ENCODE measurements at places on chromosomes 16 and 17. TPM values are rescaled to one million over a fixed set of nuclear protein-coding genes. Genes with fewer than 3 reads are reported as not detected.

GRCh38 chr17:64575431-64575830 lies 68.7 kb downstream of the CEP95 start:
- peaks cover 6% of the 10 kb centered on the region for H3K36me3 ChIP-seq
- no peak overlapping the region for H3K27ac ChIP-seq
- no peak for DNase-seq
- H3K4me3 ChIP-seq: no peak overlapping the region
- H3K4me1 ChIP-seq: peaks cover 19% of the 10 kb centered on the region
- H3K27me3 ChIP-seq: no peaks in the 10 kb centered on the region

GRCh38 chr17:2980904-2981246 lies 82.5 kb downstream of the OR1D5 start:
- H3K36me3 ChIP-seq: peaks cover 3% of the 10 kb centered on the region
- no peak overlapping the region for H3K27ac ChIP-seq
- no peaks in the 10 kb centered on the region for H3K4me1 ChIP-seq

GRCh38 chr16:23378921-23379320 lies 74.1 kb downstream of the COG7 start:
- no peak for DNase-seq
- no peak overlapping the region for H3K4me3 ChIP-seq
- no peak overlapping the region for H3K27ac ChIP-seq
- H3K36me3 ChIP-seq: no peaks in the 10 kb centered on the region

DNA sequence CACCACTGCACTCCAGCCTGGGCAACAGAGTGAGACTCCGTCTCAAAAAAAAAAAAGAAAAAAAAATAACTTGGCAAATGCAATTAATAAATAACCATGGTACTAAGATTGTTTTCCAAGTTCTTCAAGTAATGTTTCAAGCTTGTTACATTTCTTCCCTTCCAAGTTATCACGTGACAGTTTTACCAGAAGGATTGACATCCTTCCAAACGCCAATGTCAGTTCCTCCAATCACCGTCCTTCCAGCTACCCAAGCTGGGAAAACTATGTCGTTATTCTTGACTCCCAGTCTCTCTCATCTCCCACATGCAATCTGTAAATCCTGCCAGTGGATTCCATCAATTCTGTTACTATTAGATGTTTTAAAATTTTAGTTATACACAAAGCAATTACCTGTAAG lies 3.9 kb upstream of the PHAF1 start:
- peaks cover 5% of the 10 kb centered on the region for H3K36me3 ChIP-seq
- no peak overlapping the region for H3K27ac ChIP-seq
- no peak for DNase-seq
- no peaks in the 10 kb centered on the region for H3K27me3 ChIP-seq
- peaks cover 31% of the 10 kb centered on the region for H3K4me1 ChIP-seq
- no peak overlapping the region for H3K4me3 ChIP-seq

DNA sequence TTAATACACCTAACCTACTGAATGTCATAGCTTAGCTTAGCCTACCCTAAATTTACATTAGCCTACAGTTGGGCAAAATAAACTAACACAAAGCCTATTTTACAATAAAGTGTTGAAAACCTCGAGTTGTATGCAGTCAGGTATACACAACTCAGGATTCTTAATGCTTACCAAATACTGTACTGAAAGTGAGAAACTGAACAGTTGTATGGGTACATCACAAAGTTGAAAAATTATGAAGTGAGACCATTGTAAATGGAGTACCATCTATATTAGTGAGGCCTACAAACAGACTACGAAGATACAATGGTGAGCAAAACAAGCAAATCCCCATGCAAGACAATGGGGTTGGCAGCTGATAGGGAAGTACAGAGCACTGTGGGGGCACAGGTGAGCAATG lies 79.7 kb downstream of the VAT1L start:
- peaks cover 4% of the 10 kb centered on the region for H3K27me3 ChIP-seq
- H3K4me1 ChIP-seq: peaks cover 12% of the 10 kb centered on the region
- DNase-seq: no peak
- no peak overlapping the region for H3K27ac ChIP-seq
- no peak overlapping the region for H3K4me3 ChIP-seq
- no peaks in the 10 kb centered on the region for H3K36me3 ChIP-seq

DNA sequence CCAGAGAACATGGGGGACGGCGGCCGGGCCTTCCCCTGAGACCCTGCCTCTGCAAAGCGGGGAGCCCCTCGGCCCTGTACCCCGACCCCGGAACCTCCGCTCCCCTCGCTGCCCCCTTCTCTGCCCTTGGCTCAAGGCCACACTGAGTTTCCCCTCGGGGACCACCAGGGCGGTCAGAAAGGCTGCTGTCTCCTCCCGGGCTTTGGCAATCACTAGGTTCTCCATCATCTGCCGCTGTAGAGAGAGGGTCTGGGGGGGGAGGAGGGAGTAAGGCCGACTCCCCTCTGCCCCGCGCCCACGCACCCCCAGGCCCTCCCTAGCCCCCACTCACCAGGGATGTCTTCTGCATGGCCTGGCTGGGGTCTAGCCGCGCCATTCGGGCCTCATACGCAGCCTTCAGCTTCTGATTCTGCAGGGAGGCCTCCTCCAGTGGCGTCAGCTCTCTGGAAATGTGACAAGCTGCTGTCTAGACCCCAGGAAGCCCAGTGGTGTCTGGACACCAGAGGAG lies 8.4 kb downstream of the VPS9D1 start:
- no peak overlapping the region for H3K27ac ChIP-seq
- no peaks in the 10 kb centered on the region for H3K27me3 ChIP-seq
- H3K36me3 ChIP-seq: peaks cover 12% of the 10 kb centered on the region
- DNase-seq: no peak
- H3K4me1 ChIP-seq: no peaks in the 10 kb centered on the region
- H3K4me3 ChIP-seq: peak overlapping the region; percentile 81

DNA sequence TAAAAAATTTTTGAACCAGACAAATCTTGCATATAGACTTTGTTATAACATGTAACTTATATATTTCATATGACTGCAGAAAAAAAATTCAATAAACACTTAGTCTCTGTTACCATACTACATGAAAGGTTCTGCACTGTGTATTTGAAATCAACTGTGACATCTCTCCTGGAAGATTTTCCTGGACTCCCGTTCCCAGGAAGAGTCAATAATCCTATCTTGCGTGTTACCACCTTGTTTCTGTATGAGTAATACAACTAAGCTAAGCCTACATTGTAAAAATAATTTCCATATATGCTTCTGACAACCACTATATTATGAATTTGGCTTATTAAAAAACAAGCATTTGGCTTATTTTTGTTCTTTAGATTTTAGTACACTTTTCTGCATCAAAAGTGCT lies 665.6 kb upstream of the SOX9 start:
- DNase-seq: no peak
- no peaks in the 10 kb centered on the region for H3K36me3 ChIP-seq
- H3K27me3 ChIP-seq: no peaks in the 10 kb centered on the region

GRCh38 chr16:27520982-27521673 lies 28.6 kb downstream of the GTF3C1 start:
- H3K4me3 ChIP-seq: no peak overlapping the region
- no peaks in the 10 kb centered on the region for H3K4me1 ChIP-seq
- peaks cover 22% of the 10 kb centered on the region for H3K36me3 ChIP-seq
- H3K27me3 ChIP-seq: no peaks in the 10 kb centered on the region
- DNase-seq: no peak

DNA sequence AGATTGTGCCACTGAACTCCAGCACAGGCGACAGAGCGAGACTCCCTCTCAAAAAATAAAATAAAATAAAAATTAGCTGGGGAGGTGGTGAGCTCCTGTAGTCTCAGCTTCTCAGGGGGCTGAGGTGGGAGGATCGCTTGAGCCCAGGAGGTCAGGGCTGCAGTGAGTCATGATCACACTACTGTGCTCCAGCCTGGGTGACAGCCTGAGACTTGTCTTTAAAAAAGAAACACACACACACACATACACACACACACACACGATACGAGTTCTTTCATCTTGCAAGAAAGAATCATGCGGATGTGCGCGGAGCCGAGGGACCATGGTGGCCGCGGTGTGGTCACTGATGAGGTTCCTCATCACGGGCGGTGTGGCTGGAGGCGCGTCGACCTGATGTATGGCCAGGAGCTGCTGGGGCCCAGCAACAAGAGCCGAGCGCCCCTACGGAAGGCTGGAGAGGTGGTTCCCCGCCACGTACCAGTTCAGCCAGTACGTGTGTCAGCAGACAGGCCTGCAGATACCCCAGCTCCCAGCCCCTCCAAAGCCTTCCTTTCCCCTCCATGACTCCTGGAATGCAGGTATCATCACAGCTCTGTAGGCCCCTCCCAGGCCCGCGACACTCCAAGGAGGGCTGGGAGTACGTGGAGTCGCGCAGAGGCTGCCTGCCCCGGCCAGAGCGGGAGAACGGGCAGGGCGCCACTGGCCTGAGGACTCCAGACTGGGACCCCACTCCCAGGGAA lies 20.7 kb downstream of the NXN start:
- no peaks in the 10 kb centered on the region for H3K4me1 ChIP-seq
- H3K27me3 ChIP-seq: no peaks in the 10 kb centered on the region
- no peaks in the 10 kb centered on the region for H3K36me3 ChIP-seq
- H3K4me3 ChIP-seq: no peak overlapping the region

DNA sequence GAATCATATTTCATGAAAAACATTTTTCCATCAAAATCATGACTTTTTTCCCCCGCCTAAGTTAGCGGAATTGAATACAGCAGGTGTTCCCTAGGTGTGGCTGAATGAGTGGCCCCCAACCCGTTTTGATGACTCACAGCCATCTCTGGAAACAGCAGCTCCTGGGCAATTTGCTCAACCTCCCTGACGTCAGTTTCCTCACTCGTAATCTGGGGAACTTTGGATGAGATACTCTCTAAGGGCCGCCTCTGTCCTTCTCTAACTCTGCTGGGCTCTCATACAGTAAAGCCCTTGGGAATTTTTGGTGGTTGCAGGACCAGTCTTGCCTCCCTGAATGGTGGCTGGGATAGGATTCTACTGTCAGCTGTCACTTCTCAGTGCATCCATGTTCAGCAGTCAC lies 11.6 kb upstream of the NTN1 start:
- DNase-seq: no peak
- peaks cover 2% of the 10 kb centered on the region for H3K36me3 ChIP-seq
- no peak overlapping the region for H3K27ac ChIP-seq
- H3K4me3 ChIP-seq: no peak overlapping the region

DNA sequence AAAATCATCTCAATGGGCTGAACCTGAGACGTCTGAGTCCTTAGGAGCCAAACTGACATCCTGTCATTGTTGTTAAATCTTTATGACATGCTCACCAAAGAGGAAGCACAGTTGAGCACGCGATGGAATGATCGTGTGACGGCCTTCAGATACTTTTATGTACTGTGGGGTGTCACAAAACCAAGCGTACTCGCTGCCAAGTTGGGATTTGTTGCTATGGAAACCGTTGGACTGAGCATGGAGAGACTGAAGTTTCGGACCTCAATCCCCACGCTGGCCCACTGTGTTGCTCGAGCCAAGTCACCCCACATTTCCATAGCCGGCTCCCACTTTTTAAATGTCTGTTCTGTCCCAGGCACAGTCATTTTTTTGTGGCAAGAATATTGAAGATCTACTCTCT lies 222.8 kb upstream of the SDK2 start:
- no peak for DNase-seq
- H3K27me3 ChIP-seq: peaks cover under 1% of the 10 kb centered on the region
- no peak overlapping the region for H3K27ac ChIP-seq
- H3K4me1 ChIP-seq: no peaks in the 10 kb centered on the region
- no peak overlapping the region for H3K4me3 ChIP-seq
- H3K36me3 ChIP-seq: no peaks in the 10 kb centered on the region

- no peak for DNase-seq
- no peaks in the 10 kb centered on the region for H3K36me3 ChIP-seq
- no peak overlapping the region for H3K27ac ChIP-seq
- H3K4me3 ChIP-seq: no peak overlapping the region
- no peaks in the 10 kb centered on the region for H3K27me3 ChIP-seq
Observed at GRCh38 chr16:9738690-9739089, 443.5 kb downstream of the GRIN2A start.

DNA sequence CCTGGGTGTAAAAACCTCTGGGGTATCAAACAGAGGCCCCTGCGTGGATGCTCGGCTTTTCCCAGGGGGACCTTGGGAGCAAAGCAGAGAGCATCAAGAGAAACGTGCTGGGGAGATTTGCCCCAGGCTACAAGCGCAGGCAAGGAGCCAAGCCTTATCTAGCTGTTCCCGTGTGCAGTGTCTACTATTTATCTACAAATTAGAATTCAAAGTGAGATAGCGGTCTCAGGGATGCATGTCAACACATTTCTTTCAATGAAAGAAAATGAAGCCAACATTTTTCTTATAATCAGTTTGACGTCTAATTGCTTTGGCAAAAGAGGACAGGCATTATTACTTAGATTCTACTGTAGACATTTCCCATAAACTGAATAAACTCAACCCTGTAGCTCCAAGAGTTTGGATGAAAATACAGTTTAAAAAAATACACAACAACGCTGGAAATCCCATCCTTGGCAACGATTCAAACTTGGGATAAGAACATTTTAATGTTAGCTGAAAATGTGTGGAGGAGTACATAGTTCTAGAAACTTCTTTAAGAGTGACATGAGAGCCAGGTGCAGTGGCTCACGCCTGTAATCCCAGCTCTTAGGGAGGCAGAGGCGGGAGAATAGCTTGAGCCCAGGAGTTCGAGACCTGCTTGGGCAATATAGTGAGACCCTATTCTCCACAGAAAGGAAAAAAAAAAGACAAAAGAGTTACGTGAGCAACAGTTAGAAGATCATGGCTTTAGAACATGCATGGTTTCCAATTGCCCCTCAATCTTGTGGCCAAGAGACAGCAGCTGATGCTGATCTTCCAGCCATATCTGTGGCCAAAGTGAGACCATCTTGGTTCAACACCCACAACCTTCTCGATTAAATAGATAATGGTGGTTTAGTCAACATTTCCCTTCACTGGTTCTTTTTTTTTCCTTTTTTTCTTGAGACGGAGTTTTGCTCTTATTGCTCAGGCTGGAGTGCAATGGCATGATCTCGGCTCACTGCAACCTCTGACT lies 7.2 kb downstream of the SPNS3 start:
- H3K27me3 ChIP-seq: peaks cover 4% of the 10 kb centered on the region
- H3K4me3 ChIP-seq: no peak overlapping the region
- no peak for DNase-seq
- peaks cover 12% of the 10 kb centered on the region for H3K4me1 ChIP-seq
- H3K27ac ChIP-seq: no peak overlapping the region

GRCh38 chr17:27566671-27567562 lies 64.1 kb upstream of the LGALS9 start:
- no peak overlapping the region for H3K4me3 ChIP-seq
- H3K27me3 ChIP-seq: no peaks in the 10 kb centered on the region
- no peak for DNase-seq
- H3K27ac ChIP-seq: peak overlapping the region; percentile 90
- H3K4me1 ChIP-seq: peaks cover 88% of the 10 kb centered on the region
- peaks cover 31% of the 10 kb centered on the region for H3K36me3 ChIP-seq

- no peak overlapping the region for H3K27ac ChIP-seq
- H3K36me3 ChIP-seq: no peaks in the 10 kb centered on the region
- no peak for DNase-seq
- H3K4me1 ChIP-seq: peaks cover 11% of the 10 kb centered on the region
- peak overlapping the region; percentile 3 for H3K4me3 ChIP-seq
Observed at GRCh38 chr17:9116311-9116835, 95.1 kb downstream of the NTN1 start.

GRCh38 chr17:50028736-50029120 lies 27.2 kb upstream of the ITGA3 start:
- peaks cover 9% of the 10 kb centered on the region for H3K4me1 ChIP-seq
- no peak for DNase-seq
- H3K27ac ChIP-seq: no peak overlapping the region
- H3K4me3 ChIP-seq: no peak overlapping the region
- H3K36me3 ChIP-seq: no peaks in the 10 kb centered on the region
- H3K27me3 ChIP-seq: peaks cover 15% of the 10 kb centered on the region

Gene DHX38
- total RNA-seq: 89.8 TPM

Gene C16orf92
- total RNA-seq: not detected

Gene TEX19
- total RNA-seq: not detected

Gene MILR1
- 0.37 TPM for total RNA-seq

Gene CRYBA1
- total RNA-seq: not detected

Gene FOXN1
- total RNA-seq: not detected
